AG04450 (cell line): ENCODE measurements at places on chromosomes 6 and 20. TPM values are rescaled to one million over a fixed set of nuclear protein-coding genes. Genes with fewer than 3 reads are reported as not detected.

The FKBP5 gene
- 6.9 and 7.6 TPM in 2 replicates for polyA plus RNA-seq

The PRDM13 gene
- not detected in 2 replicates for polyA plus RNA-seq

The SUMO4 gene
- polyA plus RNA-seq: 0.17 TPM in 1 of 2 replicates, not detected in the other

The RING1 gene
- 23.8 and 26.8 TPM in 2 replicates for polyA plus RNA-seq

The TPX2 gene
- 19.8 and 24.4 TPM in 2 replicates for polyA plus RNA-seq

The HLA-DMB gene
- 0.07 and 0.12 TPM in 2 replicates for polyA plus RNA-seq

The SLC35F1 gene
- 0.07 and 0.14 TPM in 2 replicates for polyA plus RNA-seq

The BTN1A1 gene
- 0.04 TPM in 1 of 2 replicates, not detected in the other for polyA plus RNA-seq

The GCNT2 gene
- 1.6 and 2.5 TPM in 2 replicates for polyA plus RNA-seq

The CRISP3 gene
- polyA plus RNA-seq: not detected in 2 replicates

The FAM229B gene
- 55.0 and 55.9 TPM in 2 replicates for polyA plus RNA-seq

The OSER1 gene
- polyA plus RNA-seq: 52.2 and 59.3 TPM in 2 replicates

The COL19A1 gene
- polyA plus RNA-seq: 0.09 TPM in 1 of 2 replicates, not detected in the other

The SLC17A1 gene
- polyA plus RNA-seq: not detected in 2 replicates

The PAX1 gene
- polyA plus RNA-seq: not detected in 2 replicates

The B4GALT5 gene
- polyA plus RNA-seq: 28.0 and 32.5 TPM in 2 replicates

The FGD2 gene
- not detected in 2 replicates for polyA plus RNA-seq

The PLCB1 gene
- polyA plus RNA-seq: 12.3 and 16.4 TPM in 2 replicates

The NKX2-4 gene
- not detected in 2 replicates for polyA plus RNA-seq

The DACT2 gene
- polyA plus RNA-seq: not detected in 2 replicates

The PI16 gene
- 0.05 and 0.11 TPM in 2 replicates for polyA plus RNA-seq

The ZSCAN31 gene
- 5.0 TPM in 2 replicates for polyA plus RNA-seq

The BACH2 gene
- polyA plus RNA-seq: 2.2 and 2.3 TPM in 2 replicates

The SMLR1 gene
- polyA plus RNA-seq: not detected in 2 replicates

The TBC1D32 gene
- 3.5 and 6.3 TPM in 2 replicates for polyA plus RNA-seq

The NKAIN4 gene
- not detected in 2 replicates for polyA plus RNA-seq

The MAK gene
- not detected in 2 replicates for polyA plus RNA-seq

The SYCP2L gene
- polyA plus RNA-seq: 0.22 and 0.38 TPM in 2 replicates

The SLC44A4 gene
- polyA plus RNA-seq: 0.04 and 0.12 TPM in 2 replicates

The FAM110A gene
- 1.9 and 2.0 TPM in 2 replicates for polyA plus RNA-seq

The C2 gene
- polyA plus RNA-seq: 1.5 and 1.9 TPM in 2 replicates

The SNTA1 gene
- polyA plus RNA-seq: 6.5 and 9.5 TPM in 2 replicates

The PTGIS gene
- polyA plus RNA-seq: 8.1 TPM in 2 replicates

The C20orf141 gene
- not detected in 2 replicates for polyA plus RNA-seq

The ESR1 gene
- polyA plus RNA-seq: 0.02 TPM in 1 of 2 replicates, not detected in the other

The RAMACL gene
- polyA plus RNA-seq: 0.77 and 0.87 TPM in 2 replicates

The ZNF341 gene
- 1.5 and 1.6 TPM in 2 replicates for polyA plus RNA-seq

The CNBD2 gene
- polyA plus RNA-seq: 1.8 and 2.0 TPM in 2 replicates

The QKI gene
- polyA plus RNA-seq: 157 and 165 TPM in 2 replicates

The BPIFB1 gene
- polyA plus RNA-seq: not detected in 2 replicates

The DTD1 gene
- 50.0 and 52.1 TPM in 2 replicates for polyA plus RNA-seq

The RIPOR3 gene
- 11.5 and 15.2 TPM in 2 replicates for polyA plus RNA-seq

The CPNE5 gene
- polyA plus RNA-seq: 0.06 and 0.10 TPM in 2 replicates

The ENPP1 gene
- 22.5 and 30.4 TPM in 2 replicates for polyA plus RNA-seq
